Sciatic nerve (tissue), 2 donors: ENCODE measurements at places on chromosomes 11 and 22.

GRCh38 chr11:65558002-65558929, at the start of gene LTBP3:
Gene LTBP3 (minus strand): TSS chr11:65558359. CDS start chr11:65557959, 400 bp downstream.
- peak; percentile 91 for DNase-seq

- DNase-seq = peak; percentile 70
Measured at GRCh38 chr11:12827929-12828812, 153.9 kb downstream of the TEAD1 start.

GRCh38 chr22:29912605-29913398, 29.8 kb downstream of the MTMR3 start:
- DNase-seq = no peak

DNA sequence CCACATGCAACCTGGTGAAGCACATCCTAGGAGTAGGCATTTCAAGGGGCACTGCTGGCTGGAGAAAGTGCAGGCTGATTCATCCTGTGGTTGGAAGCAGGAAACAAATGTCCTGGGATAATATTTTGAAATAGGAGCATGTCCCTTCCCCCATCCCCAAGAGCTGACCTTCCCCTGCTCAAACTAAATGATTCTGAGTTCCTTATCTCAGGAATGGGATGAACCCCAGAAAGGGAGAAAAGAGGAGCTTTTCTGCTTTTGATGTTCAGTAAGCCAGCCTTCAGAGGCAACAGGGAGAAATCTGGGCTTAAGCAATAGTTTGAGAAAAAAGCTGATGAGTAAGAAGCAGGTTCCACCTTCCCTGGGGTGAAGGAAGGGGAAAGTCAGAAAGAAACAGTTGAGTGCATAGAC, 19.5 kb upstream of the SPON1 start:
- no peak for DNase-seq

- DNase-seq = peak; percentile 86
Measured at GRCh38 chr22:20437613-20438426, at the start of gene SCARF2. Gene SCARF2 (minus strand): TSS chr22:20437825. CDS start chr22:20437754, 71 bp downstream.

DNA sequence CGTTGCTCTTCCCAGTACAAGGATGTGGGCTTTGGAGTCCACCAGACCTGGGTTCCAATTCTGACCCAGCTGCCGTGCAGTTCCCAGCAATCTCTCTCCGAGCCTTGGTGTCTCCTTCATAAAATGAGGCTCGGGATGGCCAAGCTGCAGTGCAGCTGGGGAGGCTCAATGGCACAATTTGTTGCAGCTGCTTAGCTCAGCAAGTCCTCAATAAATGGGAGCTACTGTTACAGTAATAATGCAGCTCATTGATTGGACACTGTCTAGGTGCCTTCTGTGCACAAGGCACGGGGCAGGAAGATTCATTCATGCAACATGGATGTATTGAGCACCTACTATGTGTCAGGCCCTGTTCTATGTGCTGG, 37.1 kb downstream of the SHISAL1 start:
- DNase-seq = no peak

GRCh38 chr11:85941380-85941973, 86.3 kb downstream of the CCDC83 start:
- DNase-seq = peak; percentile 71

- DNase-seq = no peak
Measured at GRCh38 chr11:61680622-61681221, 531 bp downstream of the DAGLA start.

GRCh38 chr11:116177521-116178210, 595.1 kb downstream of the BUD13 start:
- DNase-seq = no peak

- DNase-seq = no peak
Measured at GRCh38 chr11:96156379-96156722, 186.6 kb downstream of the MAML2 start.

DNA sequence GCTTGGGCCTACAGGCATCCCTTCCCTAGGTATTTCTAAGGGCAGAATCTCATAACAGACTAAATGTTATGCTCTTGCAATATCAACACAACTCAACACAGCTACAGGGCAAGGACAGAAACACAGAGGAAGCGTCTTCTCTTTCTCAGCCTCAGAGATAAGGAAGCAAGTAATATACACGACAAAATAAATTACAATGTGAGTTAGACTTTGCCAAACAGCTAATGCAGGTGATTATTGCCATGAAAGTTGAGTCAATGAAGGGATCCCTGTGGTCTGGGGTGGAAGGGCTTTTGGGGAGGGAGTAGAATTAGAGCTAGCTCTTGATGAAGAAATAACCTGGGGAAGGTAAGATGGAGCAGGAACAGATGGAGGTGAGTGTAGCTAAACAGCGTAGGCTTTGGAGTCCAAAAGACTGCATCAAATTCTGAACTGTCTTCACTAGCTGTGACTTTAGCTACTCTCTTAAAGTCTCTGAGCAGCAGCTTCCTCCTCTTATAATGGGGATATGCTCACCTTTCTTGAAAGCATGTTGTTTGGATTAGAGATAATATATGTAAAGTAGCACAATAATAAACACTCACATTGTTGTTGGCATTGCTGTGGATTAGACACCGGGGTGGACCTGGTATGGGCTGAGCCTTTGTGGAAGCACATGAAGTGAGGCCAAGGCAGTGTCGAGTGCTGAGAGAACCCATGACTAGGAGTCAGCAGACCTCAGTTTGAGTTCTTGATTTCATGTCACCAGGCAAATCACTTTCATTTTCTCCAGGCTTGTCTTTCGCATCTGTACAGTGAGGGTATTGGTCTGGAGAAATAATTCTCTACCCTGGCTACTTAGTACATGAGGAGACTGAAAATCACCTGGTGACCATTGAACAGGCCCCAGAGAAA, 41.0 kb upstream of the AQP11 start:
- DNase-seq = no peak

DNA sequence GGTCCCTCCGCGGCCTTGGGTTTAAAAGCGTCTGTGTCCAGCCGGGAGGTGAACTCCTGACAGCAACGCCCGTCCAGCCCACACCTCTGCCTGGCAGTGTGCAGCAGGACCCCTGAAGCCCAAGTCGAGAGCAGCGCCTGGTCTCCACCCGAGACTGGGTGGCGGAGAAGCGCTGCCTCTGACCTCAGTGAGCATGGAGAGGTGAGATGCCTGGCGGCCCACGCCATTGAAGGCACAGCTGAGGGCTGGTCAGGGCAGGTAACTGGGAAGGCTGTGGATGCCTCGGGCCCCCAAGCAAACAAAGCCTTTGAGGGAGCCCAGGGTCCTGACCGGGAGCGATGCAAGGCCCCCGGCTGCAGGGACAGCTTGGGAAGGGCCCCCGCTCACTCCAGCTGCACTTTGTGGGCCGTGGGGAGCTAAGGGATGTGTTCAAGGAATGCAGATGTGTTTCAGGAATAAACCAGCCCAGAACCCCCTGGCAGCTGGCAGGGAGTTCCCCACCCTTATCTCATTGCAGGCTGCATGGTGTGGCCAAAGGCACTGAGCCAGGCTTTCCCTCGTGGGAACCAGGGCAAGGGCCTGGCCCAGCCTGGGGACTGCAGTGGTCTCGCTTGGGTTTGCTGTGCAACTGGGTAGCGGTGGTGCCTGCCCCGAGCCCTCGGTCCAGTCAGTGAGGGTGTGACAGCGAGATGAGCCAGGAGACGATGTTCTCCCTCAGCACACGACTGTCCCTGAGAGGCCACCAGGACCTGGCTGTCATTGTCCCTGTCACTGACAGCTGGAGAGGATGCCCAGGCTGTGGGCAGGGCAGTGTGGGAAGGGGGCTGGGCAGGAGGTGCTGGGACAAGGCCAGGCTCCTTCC, 92.5 kb downstream of the WNT7B start:
- peak; percentile 47 for DNase-seq

DNA sequence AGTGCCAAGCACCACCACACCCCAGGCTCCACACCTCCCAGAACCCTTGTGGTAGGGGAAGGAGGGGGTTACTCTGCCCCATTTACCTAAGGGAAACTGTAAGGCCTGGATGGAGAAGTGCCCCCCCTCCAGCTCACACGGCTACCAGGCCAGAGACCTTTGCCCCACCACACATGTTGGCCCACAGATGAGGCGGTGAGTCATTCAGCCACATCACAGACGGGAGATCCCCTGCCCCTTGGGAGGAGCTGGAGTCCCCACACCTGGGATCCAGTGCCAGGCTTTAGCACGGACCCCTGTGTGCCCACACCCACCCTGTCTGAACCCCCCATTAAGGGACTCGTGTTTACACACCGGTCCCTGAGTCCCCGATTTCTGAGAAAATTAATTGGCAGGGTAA, 24.9 kb downstream of the CDKN1C start:
- no peak for DNase-seq

- no peak for DNase-seq
Measured at GRCh38 chr22:31583861-31584485, 78.0 kb downstream of the PISD start.

DNA sequence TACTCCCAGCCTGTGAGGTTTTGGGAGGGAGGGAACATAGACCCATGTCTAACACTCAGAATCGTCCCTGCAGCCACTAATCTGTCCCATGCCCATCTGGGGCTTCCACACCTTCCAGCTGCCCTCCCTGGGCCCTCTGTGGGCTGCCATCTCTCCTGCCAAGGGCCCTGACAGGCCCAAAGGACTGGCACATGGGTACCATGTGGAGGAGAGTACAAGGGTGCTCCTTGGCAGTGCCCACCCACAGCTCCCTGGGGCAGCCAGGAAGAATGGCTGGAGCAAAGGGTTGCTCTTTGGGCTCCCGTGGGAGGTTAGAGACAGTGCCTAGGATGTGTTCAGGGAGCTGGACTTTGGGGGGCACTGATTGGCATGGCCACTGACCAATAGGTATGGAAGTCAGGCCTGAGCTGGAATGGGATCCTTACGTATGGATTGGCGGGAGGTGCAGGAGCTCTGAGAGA, 56.8 kb downstream of the CD82 start:
- peak; percentile 35 for DNase-seq

GRCh38 chr22:45740236-45740635, 68.6 kb downstream of the ATXN10 start:
- DNase-seq = no peak

DNA sequence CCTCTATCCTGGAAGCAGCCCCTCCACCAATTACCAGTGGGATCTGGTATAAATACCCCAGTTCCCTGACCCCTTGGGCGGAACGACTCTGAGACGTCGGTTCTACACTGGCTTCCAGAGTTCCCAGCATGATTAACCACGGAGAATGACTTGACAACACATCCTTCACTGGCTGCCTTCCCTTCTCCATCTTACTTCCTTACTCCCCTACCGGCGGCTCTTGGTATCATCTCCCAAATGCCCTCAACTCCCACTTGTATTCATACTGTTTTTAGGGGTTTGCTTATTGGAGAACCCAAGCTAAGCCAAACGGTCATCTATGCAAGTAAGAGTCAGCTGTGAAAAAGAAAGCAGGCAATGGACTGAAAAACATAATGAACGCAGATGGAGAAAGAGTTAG, 56.1 kb downstream of the APOL3 start:
- DNase-seq = no peak

- DNase-seq = no peak
Measured at GRCh38 chr11:58493676-58494075, 14.2 kb downstream of the OR5B21 start.

- DNase-seq = no peak
Measured at GRCh38 chr11:12784987-12785386, 110.8 kb downstream of the TEAD1 start.

DNA sequence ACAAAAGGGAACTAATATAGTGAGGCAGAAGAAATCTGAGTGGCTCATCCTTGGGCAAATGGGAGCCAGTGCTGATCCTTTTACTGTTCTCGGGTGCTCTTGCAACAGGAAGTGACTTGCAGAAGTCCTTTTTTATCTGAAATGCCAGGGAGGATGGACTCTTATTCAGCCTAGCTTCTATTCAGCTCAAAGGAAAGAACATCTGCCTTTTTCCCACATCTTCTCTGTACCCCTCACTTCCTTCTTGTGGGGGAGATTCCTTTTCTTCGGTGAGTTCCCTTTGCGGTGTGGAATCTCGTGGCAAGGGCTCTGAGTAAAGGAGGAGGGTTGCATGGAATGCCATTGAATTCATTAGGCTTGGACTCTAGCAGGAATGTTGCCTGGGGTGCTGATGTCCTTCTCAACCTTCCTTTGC, 76.2 kb downstream of the ZBTB16 start:
- DNase-seq = no peak

- peak; percentile 41 for DNase-seq
Measured at GRCh38 chr22:43847376-43848289, 14.7 kb downstream of the SULT4A1 start.

- DNase-seq = no peak
Measured at GRCh38 chr22:38919631-38920190, 37.7 kb upstream of the APOBEC3A start.

DNA sequence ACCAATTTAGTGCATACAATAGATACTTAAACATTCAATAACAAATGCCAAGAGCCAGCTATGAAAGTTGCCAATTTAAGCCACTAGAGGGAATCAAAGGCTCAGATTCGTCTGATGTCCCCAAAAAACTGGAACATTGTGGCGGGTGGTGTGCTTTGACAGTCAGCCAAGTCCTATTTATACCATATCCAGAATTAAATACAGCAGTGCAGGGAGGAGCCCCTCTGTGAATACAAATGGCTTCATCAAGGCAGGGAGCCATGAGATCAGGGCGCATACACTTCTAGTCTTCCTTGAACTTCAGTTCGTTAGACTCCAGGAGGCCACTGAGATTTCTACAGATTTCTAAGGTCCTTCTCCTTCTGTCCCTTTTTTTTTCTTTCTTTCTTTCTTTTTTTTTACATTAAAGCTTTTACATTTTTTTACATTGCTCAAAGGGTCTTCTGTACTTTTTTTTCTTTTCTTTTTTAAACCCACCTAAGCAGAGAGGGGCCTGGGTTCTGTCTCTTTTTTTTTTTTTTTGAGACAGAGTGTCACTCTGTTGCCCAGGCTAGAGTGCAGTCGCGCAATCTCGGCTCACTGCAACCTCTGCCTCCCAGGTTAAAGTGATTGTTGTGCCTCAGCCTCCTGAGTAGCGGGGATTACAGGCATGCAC, 41.5 kb upstream of the HSPA8 start:
- DNase-seq = peak; percentile 63

DNA sequence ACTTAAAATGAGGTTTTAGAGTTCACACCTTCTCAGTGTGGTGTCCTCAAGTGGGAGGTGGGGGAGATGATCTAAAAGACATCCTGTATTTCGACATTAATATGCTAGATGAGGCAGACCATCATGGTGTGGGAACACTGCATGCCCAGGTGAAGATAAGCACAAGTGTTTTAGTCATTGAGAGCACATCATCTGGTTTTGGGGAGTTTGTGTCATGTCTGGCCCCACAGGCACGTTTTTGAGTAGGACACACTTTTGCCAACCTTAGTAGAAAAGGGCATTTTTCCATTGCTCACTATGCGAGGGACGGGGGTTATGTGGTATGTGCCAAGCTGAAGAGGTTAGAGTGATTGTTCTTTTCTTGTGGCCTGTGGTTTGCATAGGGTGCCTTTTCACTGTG, 189.3 kb downstream of the DBX1 start:
- DNase-seq = no peak

DNA sequence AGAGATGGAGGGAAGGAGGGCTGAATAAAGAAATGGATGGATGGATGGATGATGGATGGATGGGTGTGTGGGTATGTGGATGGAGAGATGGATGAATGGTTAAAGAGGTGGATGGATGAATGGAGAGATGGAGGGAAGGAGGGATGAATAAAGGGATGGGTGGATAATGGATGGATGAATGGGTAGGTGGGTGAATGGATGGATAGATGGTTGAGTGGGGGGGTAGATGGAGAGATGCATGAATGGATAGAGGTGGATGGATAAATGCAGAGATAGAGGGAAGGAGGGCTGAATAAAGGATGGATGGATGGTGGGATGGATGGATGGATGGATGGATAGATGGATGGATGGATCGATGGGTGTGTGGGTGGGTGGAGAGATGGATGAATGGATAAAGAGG, 71.6 kb downstream of the CDKN1C start:
- no peak for DNase-seq
